ENCODE measurements at places on chromosomes 5 and 9. TPM values are rescaled to one million over a fixed set of nuclear protein-coding genes. Genes with fewer than 3 reads are reported as not detected.

Gene C5orf46
- not detected for polyA plus RNA-seq

Gene PHF24
- 10.5 TPM for polyA plus RNA-seq

Gene PHF2
- 1.1 TPM for polyA plus RNA-seq

Gene BTNL9
- not detected for polyA plus RNA-seq

Data from Purkinje cell (primary cell).